ENCODE measurements at places on chromosomes 1 and 21. TPM values are rescaled to one million over a fixed set of nuclear protein-coding genes. Genes with fewer than 3 reads are reported as not detected.

GRCh38 chr21:36186081-36186480, 29.5 kb downstream of the DOP1B start:
- DNase-seq = no peak

DNA sequence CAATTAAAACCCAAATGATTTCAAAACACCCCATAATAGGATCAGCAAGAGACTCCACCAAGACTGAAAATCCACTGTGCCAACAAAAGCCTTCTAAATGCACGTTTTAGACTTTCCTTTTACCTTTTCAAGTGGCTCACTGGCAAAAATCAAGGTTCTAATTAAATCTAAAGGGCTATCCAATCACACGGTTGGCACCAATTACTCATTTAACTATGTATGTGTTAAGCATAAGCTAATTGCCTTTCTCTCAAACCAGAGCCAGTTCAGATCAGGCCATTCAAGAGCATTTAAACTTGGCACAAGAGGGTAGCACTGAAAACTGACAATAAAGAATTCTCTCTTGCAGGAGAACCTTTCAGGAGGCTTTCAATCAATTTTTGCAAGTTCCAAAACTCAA, 139.5 kb downstream of the RGS7 start:
- DNase-seq = no peak

DNA sequence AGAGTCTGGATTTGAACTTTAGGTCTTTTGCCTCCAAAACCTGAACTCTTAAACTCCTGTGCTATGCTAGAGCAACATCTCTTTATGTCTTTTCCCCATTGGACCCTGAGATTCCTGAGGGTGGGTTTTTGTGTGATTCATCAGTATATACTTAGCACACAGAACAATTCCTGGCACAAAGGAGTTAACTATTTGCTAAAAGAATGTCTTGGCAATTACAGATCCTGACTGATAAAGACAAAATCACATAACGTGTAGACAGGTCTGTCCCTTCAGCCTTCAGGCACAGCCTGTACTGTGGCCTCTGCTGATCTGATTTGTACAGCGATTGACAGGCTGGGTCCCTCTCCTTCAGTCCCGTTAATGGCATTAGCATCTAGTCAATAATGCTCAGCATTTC, 162.4 kb upstream of the BEND5 start:
- no peak for DNase-seq

- no peak for DNase-seq
Observed at GRCh38 chr1:57361516-57361915, 62.3 kb downstream of the DAB1 start.

Gene ADAMTS1
- total RNA-seq = 243 TPM

Data from osteoblast (primary cell).